ENCODE measurements at places on chromosomes 4 and X.

- DNase-seq, result peak; percentile 67
Measured at GRCh38 chr4:82293304-82293703, 80.5 kb downstream of the HNRNPD start.

- DNase-seq, result no peak
Measured at GRCh38 chr4:80133240-80133783, 60.3 kb upstream of the ANTXR2 start.

DNA sequence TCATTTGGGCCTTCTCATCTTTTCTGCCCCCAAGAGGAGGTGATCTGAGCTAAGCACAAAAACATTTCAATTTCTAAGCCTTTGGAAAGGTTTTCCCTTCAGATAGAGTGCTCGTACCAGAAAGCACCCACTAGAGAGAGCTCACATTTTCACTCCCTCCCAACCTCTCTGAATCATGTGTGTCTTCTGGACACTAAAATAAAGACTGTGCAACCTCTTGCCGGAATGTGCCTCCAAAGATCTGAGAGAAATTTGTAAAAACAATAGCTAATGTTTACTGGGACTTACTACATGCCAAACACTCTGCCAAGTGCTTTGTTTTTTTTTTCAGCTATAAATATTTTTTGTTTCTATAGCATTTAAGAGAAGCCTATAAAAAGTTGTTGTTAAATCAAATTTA lies 120.6 kb upstream of the LNX1 start:
- no peak for DNase-seq

DNA sequence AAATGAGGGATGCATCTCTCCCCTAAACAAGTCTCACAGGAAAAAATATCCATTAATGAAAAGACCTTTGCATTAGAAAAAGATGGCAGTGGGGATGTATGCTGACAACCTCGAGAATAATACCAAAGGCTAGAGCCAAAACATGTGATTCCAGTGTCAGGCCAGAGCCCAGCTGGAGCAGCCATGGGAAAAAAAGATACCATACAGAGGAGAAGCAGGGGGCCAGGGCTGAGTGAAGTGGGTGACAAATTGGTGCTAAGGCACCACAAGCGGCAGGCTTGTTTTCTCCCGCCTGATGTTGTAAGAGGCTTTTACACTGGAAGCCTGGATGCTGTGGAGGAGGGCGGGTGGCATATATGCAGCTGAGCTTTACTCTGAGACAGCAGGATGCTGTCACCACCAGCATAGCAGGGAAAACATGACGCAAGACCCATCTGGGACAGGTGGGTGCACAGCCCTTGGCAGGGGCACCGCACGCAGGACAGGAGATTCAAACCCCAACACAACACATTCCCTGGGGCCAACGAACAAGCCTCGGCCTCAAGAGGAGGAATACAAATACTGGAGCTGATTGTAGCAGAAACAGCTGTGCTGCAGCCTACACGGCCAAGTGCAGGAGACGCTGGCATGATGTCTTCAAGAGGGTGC lies 91.9 kb downstream of the TSPAN5 start:
- DNase-seq, result no peak

- no peak for DNase-seq
Measured at GRCh38 chr4:155906554-155907247, 3.2 kb downstream of the TDO2 start.

DNA sequence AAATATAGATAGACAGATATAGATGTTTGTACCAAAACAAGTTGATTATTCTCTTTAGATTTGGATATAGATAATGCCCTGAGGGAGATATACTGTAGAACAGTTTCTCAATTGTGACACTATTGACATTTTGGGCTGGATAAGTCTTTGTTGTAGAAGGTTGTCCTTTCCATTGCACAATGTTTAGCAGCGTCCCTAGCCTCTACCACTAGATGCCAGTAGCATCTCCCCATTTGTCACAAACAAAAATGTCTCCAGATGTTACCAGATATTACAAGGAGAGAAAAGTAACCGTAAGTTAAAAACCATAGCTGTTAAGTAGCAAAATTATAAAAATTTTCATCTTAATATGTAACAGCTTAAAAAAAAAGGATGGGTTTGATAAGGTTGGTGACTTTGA lies 2595.3 kb downstream of the ARAP2 start:
- no peak for DNase-seq

GRCh38 chr4:39255266-39255665 lies 72.9 kb downstream of the WDR19 start:
- DNase-seq, result no peak

GRCh38 chr4:38939165-38939564 lies 71.6 kb downstream of the FAM114A1 start:
- DNase-seq, result no peak

DNA sequence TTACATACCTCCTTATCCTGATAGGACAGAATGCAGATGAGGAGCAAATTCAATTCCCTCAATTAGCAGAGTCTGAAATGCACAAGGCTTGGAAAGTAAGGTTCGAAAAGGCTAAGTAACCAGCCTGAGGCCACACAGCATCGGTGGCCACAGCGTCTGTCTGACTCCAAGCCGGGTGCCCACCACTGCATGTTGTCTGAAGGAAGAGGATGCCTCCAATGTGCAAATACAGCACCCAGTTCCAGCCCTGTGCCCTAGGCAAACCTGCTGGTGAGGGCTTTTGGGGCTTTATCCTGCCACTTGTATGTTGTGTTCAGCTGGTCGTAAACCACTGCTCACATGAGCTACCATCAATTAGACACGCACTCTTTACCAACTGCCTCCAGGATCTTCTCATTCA lies 48.6 kb upstream of the PPP2R2C start:
- no peak for DNase-seq

DNA sequence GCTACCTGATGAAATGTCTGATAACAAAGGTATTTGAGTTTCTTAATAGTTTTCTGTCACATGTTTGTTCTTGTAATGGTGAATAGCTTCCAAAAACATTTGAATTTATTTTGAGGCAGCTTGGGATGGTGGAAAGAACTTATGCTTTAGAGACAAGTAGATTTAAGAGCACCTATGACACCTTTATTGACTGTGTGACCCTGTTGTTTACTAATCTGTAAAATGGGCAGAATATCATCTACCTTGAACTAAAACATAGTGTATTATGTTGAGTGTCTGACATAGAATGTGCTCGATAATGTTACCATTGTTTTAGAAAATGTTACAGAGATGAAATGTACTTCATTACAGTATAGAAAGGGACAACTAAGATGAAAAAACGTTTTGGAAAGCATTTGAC lies 24.9 kb downstream of the STAG2 start:
- no peak for DNase-seq

- DNase-seq, result no peak
Measured at GRCh38 chr4:87624698-87625097, 16.4 kb downstream of the DSPP start.

- DNase-seq, result peak; percentile 58
Measured at GRCh38 chr4:112517067-112517634, 1.2 kb upstream of the NEUROG2 start.

DNA sequence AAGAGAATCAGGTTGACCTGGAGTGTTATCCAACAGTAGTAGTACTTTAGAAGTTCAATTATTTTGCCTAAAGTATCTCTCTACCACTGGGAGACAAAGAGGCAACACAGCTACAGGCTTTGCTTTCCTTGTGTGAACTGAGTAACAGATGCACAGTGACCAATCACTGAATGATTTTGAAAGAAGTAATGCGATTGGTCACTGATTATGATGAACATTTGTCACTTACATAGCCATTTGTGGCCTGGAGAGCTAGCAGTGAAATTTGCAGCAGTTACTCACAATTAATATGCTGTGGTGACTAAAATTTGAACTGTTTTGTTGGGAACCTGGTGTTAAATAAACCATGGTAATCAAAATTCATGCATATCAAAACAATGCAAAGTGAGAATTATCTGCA lies 508.7 kb upstream of the DIPK2B start:
- DNase-seq, result no peak

DNA sequence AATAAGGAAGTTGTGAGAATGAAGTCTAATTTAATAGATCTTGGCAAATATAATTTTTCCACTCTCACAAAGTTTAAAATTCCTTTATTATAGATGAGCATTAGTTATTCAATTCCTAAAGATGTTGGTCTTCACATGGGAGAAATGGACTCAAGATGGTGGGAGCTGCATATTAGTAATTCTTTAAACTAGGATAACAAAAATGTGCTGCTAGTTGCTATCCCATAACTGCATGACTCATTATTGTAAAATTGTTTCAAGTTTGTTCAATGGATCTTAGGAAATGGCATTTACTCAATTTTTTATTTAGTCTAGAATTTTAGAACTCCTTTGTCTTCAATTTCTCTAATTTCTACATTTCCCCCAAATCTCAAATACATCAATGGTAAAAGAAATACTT lies 155.8 kb downstream of the ATP10D start:
- DNase-seq, result no peak

DNA sequence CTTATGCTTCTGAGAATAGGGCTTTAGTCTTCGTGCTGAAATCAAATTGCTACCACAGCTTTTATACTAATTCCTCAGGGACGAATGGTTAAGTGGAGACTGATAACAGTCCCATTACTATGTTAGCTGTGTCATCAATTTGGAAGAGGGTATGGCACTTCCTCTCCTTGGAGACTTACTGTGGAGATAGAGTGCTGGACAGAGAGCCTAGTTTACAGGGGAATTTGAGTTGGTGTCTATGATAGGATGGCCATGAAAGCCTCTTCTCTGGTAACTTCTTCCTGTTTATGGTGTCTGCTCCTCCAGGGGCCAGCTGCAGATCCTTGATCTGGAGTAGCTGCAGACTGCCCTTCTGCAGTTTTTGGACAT lies 167.7 kb downstream of the ZNF518B start:
- DNase-seq, result no peak

- no peak for DNase-seq
Measured at GRCh38 chrX:30253257-30253656, 6.3 kb downstream of the MAGEB1 start.
